GM12864 (cell line): ENCODE measurements at places on chromosomes 5 and 9.

- DNase-seq: no peak
Measured at GRCh38 chr9:136552117-136552703, 6.4 kb upstream of the NOTCH1 start.

- DNase-seq: no peak
Measured at GRCh38 chr5:1477341-1477740, 32.1 kb upstream of the SLC6A3 start.

DNA sequence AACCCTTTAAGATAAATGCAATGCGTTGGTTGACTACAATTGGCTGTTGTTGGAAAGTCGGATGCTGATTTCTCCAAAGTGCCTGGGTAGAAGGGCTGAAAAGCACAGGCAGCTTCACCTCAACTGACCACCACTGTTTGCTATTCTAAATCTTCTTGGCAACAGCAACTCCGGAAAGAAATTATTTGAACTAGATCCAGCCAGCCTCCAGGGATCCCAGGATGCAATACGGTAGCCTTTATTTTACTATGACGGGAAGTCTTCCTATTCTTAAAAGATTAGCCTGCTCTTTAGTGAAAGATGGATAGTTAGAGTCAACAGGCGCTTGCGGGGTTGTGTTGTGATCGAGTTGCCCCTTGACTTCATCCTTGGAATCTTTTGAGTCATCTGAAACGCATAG is 78.6 kb upstream of the KLF9 start:
- DNase-seq: no peak

DNA sequence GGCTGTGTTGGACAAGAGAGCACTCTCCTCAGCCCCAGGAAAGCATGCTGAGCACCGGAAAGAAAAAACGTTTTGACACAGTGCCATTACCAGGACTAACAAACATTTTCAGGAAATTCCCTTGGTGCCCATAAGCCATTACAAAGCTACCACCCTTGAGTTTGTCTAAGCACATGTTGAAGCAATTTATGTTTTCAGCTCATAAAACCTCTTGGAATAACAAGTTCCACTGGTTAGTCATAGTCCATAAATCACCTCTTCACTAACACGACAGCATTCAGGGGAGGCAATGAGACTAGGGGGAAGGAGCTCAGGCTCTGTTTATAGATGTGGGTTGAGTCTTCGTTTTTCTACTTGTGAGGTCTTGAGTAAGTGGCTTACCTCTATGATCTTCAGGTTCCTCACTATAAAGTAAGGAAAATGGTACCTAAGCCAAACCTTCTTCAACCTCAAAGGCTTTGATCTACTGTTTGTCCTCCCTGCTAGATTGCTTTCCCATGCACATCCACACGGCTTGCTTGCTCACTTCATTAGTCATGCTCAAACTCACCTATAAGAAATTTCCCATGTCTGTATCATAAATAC is 65.4 kb downstream of the DRD1 start:
- DNase-seq: no peak

DNA sequence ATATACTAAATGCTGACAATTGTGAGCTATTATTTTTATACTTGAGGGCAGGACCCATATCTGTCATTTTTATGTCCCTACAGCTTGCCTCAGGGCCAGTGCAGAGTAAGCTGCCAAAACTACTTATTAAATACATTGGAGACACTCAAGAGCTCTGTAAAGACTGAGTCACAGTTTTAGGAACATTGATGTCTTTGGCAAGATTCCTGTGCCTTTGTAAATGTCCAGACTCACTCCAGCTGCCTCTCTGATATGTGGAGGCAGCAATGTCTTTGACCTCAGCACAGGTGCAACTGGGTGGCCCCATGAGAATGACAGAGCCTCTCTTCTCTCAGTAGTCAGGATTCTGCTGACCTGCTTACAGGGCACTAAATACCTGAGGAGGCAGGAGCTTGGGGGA is 363.2 kb downstream of the OSTF1 start:
- DNase-seq: no peak

GRCh38 chr9:73223594-73223993 is 71.9 kb downstream of the ANXA1 start:
- no peak for DNase-seq

GRCh38 chr5:125411744-125412560 is 665.5 kb upstream of the ZNF608 start:
- peak; percentile 72 for DNase-seq

DNA sequence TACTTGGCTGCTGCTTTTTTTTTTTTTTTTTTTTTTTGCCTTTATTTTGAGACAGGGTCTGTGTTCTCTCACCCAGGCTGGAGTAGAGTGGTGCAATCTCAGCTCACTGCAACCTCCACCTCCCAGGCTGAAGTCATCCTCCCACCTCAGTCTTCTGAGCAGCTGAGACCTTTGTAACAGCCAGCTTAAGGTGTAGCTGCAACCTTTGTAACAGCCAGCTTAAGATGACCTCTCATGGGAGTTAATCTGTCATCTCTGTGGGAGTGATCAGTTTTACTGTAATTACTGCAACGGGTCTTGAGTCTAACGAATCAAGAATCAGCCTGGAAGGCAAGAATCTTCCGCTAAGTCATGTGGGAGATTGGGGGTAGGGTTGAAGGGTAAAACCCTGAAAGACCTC is 31.6 kb upstream of the SNX2 start:
- DNase-seq: no peak

GRCh38 chr5:156591631-156592030 is 258.5 kb upstream of the PPP1R2B start:
- DNase-seq: no peak

- DNase-seq: no peak
Measured at GRCh38 chr9:110334871-110335270, 2.8 kb downstream of the TXNDC8 start.

GRCh38 chr9:19934301-19934871 is 145.5 kb upstream of the SLC24A2 start:
- no peak for DNase-seq

DNA sequence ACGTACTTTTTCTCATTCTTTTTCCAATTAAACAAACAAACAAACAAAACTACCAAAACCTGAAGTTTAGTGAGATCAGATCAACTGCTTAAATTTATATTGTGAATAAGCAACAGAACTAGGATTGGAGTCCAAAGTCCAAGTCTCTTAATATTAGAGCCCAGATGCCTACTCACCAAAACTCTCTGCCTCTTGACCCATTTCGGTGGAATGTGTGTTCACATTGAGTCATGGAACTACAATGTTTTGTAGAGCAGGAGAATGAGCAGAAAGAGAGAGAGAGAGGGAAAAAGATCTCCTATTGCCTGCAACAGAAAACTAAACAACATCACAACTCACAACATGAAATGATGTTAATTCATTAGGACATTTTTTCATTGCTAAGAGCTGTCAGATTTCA is 751.1 kb downstream of the TLR4 start:
- DNase-seq: no peak

GRCh38 chr9:88791105-88791805 is 200.0 kb upstream of the S1PR3 start:
- no peak for DNase-seq

GRCh38 chr5:78958672-78959445 is 26.3 kb downstream of the ARSB start:
- no peak for DNase-seq

DNA sequence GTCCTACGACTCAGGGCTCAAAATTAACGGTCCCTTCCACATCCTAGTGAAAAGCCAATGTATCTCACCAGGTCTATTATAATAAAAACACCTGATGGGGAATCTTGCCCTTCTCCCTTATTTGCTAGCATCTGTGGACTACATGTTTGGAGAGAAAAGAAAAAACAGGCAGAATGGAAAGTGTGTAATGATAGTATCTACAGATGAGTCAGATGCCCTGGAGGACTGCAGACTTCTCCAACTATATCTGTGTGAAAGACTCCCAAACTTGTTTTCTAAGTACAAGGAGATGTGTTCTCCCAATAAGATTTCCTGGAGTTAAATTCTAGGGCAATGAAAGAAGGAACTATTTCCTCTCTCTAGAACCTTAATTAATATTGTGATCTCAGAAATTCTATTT is 66.0 kb downstream of the FOXB2 start:
- DNase-seq: no peak

DNA sequence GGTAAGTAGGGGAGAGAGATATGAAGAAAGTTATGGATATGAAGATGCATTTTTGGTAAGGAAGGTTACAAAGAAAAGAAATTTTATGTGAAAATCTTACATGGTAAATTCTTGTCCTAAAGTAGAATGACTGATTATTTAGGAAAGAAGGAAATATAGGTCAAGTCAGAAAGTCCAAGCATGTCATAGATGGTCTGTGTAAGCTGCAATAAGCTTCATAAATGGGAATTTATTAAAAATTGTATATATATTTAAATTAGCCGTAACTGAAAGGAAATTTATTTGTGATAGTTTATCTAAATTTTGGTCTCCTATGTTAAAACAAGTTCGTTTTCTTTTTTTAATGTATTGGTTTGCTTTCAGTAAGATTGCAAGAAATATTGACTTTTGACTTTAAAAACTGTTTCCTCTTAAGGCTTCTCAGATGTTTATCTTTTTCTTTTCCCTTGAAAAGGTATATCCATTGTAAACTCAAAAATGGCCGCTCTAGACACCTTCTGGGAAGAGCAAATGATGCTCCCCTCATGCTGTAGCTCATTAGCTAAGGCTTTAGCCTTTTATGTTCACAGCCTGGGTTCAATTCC is 46.8 kb upstream of the HAPLN1 start:
- DNase-seq: no peak

GRCh38 chr5:95487880-95488279 is 66.9 kb downstream of the SKIC3 start:
- no peak for DNase-seq

DNA sequence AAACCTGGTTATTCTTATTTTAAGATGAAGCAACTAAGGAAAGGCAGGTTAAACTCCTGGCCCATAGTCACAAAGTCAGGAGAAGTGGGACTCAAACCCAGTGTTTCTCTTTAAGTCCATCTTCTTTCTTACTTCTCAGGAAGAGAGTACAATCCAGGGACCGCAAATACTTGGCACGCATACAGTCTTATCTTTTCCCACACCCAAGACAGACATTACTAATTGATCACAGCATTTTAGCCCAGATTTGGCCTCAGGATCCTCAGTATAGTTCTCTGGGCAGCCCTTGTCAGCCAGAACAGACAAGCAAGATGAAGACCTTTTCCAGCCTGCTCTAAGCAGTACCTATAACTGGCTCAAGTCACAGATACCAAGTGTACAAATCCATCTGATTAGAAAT is 125.5 kb upstream of the RAI14 start:
- no peak for DNase-seq
